SW 1271 (cell line): ENCODE measurements at places on chromosomes 7 and 10.
A peak's percentile ranks its signal among the peaks of the same experiment; 100 is the strongest.

- no peak for DNase-seq
These were observed 1152.2 kb downstream of the XPNPEP1 start for GRCh38 chr10:108771106-108771505.

DNA sequence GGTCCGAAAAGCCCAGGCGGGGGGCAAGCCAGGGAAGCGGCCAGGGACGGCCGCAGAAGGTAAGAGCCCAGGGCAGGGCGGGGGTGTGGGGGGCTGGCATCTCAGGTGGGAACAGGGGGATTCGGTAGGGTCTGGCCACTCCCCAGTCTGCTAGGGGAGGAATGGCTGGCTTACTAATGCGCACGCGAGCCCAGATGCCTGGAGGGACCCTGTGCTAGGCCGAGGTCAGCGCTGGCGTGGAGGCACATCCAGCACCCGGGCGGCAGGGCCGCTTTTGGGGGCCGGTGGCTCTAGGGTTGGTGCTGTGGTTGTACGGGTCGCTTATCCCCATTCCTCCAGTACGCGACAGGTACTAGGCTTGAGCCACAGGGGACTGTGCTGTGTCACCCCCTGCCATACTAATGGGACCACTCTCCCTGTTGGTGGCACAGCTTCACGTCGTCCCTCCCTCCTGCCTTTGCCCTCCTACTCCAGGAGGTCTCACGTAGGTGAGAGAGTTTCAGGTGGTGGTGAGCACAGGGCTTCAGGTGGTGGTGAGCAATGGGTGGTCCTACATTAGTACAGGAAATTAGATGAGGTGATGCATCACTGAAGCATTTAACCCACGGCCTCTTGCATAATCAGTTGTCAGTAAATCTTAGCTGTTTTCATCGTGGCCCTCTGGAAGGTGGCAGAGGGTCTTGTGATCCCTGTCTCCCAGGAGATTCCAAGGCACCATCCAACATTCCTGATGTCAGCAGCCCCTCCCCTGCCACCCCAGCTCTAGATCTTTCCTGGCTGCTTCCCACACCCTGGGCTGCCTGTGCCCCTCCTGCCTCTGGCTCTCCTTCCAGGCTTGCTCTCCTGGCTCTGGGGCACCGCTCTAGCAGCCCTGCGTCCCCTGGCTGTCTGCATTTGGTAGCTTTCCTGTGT lies 971 bp downstream of the AEBP1 start:
- DNase-seq, result peak; percentile 25

DNA sequence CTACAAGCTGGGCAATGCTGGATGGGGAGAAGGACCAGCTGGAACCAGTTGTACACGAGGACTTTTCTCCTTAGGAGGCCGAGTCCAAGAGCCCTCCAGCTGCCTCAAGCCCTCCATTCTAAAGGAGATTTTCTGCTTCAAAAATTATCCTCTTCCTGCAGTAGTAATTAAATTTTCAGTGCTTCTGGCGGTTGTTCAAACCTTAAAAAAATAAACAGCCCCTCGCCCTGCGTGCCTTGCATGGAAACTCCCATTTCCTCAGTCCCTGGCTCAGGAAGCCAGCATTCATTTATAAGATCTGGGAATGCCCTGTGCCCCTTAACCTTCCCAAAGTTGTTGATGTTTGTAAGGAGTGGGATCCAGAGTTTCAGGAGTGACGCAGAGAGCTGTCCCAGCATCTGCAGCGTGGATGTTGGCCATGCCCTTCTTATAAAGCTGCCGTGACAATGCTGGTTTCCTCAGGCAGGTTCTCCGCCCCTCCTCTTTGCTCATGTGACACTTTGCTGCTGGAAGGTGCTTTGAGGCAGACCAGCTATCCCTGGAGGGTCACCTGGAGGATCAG lies 24.0 kb upstream of the ACTR3B start:
- DNase-seq, result no peak

DNA sequence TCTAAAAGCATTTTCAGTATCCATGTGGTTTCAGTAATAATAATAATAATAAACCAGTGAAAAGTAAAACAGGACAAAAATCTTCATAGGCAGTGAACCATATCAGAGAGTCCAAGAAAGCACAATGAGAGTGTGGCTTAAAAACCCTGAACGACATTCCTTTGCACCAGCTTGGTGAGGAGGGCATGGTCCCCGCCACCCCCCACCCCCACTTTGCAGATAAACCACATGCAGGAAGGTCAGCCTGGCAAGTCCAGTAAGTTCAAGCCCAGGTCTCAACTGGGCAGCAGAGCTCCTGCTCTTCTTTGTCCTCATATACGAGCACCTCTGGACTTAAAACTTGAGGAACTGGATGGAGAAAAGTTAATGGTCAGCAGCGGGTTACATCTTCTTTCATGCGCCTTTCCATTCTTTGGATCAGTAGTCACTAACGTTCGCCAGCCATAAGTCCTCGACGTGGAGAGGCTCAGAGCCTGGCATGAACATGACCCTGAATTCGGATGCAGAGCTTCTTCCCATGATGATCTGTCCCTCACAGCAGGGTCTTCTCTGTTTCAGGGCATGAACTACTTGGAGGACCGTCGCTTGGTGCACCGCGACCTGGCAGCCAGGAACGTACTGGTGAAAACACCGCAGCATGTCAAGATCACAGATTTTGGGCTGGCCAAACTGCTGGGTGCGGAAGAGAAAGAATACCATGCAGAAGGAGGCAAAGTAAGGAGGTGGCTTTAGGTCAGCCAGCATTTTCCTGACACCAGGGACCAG lies 172.5 kb downstream of the EGFR start:
- no peak for DNase-seq

DNA sequence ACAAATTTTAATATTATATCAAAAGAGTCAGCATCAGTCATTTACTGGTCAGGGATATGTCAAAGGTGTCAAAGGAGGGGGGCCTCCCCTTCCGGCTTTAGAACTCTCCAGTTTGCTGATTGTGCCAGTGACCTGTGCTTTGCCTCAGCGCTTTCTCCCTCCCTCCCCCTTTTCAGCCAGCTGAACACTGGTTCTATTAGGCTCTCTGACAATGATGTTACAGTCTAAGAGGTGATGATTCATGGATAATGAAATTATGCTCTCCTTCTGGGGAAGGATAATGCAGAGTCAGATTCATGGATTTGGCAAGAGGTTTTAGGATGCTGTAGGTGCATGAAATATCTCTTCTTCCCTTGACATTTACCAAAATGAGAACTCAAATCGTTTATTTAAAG lies 6.1 kb downstream of the LRRTM3 start:
- no peak for DNase-seq

DNA sequence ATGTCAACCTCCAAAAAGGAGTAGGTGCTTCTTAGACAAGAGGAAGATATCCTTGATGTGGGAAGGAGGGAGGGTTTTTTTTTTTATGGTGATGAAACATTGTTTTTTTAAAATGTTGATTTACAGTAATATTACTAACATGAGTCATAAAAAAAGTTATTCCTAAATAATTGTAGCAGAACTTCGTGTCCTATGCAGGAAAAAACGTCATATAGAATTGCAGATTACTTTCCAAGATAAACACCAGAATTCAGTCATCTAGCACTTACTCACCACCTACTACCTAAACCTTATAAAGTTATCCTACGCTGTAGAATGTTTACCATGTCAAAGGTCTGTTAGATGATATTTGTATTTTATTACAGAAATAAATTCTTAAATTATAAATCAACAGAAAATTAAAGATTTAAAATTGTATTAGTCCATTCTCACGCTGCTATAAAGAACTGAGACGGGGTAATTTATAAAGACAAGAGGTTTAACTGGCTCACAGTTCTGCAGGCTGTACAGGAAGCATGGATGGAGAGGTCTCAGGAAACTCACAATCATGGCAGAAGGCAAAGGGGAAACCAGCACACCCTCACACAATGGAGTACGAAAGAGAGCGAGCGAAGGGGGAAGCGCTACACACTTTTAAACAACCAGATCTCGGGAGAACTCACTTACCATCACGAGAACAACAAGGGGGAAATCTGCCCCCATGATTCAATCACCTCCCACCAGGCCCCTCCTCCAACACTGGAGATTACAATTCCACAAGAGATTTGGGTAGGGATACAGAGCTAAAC lies 105.2 kb upstream of the NEBL start:
- DNase-seq, result no peak

DNA sequence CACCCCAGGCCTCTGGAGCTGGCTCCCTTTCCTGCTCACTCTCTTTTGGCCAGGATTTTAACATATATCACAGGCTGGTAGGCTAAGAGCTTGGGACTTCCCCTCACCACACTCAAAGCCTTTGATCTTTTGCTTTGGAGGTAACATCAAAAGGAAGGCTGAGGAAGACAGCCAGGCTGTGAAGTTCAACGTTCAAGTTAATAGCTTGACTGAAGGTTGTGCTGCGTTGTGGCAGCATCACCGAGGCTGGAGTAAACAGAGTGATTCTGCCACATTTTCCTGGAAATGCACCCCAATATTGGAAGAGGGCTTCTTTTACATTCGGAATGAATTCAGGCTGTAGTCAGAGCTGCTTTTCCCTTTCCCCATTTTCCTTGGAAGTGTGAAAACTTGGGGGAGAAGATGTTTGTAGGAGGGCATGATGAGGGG lies 57.3 kb downstream of the TCF7L2 start:
- DNase-seq, result no peak

DNA sequence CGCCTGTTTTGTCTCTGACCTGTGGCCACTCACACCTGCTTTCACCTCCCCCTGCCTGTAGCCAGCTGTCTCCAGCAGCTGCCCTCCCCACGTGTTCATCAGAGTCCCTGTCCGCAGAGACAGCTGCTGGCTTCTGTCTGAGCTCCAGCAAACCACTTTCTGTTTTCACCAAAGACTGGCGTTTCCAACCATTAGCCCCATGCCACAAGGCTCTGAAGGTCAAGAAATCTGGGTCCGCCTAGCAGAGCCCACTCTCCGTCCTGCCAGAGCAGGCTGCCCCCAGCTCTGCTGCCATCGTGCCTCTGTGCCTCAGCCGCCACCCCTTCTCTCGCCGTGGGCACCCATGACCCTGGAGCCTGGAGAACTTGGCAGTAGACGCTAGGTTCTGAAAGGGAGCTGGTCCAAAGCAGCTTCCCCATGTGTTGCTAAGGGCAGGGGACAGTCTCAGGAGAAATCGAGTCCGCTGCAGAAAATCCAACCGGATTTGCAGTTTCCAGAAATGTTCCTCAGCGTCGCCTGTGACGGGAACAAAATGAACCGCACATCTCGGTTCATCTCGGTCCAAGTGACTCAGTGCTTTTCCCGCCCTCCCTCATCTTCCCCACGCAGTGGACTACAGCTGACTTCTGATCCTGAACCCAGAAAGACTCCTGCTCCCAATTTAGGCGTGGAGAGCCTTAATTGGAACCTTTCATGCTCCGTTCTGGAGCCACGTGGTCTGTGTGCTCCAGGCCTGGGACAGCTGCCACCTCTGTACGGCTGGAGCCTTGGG lies 28.0 kb downstream of the TMEM120A start:
- DNase-seq, result no peak

GRCh38 chr10:26860102-26860442 lies 686 bp downstream of the ABI1 start:
- DNase-seq, result peak; percentile 4

DNA sequence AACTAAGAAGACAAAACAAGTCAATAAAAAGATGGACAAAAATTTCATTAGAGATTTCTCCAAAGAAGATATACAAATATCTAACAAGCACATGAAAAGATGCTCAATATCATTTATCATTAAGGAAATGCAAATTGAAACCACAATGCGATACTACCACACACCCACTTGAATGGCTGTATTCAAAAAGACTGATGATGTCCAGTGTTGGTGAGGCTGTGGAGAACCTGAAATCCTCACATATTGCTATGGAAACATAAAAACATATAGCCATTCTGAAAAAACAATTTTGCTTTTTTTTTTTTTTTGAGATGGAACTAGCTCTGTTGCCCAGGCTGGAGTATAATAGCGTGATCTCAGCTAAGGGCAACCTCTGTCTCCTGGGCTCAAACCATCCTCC lies 124.1 kb upstream of the LAMB4 start:
- DNase-seq, result no peak

DNA sequence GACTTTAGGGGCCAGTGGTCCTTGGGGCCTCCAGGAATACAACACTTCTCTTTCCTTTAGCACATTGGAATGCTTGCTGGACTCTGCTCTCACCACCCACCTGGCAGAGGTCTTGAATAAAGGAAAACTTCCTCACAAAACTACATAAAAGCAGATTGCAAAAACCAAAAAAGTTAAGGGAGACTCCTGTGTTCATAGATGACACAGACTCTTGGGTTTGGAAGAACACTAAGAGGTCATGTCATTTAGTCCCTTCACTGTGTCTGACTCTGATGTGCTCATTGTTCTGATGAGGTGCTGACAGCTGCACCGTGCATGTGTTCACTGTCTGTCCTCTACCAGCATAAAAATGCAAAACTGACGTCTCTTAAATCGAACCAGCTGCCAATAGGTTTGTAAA lies 11.4 kb downstream of the BLNK start:
- DNase-seq, result no peak

- DNase-seq, result no peak
These were observed 3.1 kb downstream of the CSTF2T start for GRCh38 chr10:51696251-51696650.

- DNase-seq, result no peak
These were observed 66.7 kb upstream of the ATP6V0A4 start for GRCh38 chr7:138864667-138865066.

DNA sequence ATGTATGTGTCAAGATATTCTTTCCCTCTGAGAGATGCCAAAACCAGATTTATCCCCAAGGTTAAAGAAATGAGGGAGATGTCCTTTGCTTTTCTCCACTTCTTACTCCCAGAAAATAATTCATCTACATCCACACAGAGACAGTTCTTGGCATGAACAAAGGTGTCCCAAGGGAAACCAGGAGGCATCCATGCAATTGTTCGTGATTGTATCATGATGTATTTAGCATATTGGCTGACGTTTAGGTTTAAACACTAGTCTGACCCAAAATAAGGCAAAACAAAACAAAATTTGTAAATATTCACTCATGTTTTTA lies 223.9 kb downstream of the C7orf25 start:
- no peak for DNase-seq

- DNase-seq, result no peak
These were observed 932 bp downstream of the NYAP1 start for GRCh38 chr7:100484673-100485045.

- no peak for DNase-seq
These were observed 164.4 kb downstream of the MDFIC start for GRCh38 chr7:115086146-115086841.

DNA sequence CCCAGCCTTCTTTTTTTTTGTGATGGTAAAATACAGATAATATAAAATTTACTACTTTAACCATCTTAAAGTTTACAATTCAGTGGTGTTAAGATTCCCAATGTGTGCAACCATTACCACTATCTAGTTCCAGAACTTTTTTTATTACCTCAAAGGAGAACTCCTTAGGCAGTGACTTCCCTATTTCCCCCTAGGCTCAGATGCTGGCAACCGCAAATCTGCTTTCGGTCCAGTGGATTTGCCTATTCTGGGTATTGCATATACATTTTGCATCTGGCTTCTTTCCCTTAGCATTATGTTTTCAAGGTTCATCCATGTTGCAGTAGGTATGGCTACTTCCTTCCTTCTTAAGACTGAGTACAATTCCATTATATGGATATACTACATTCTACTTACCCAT lies 56.5 kb downstream of the AFAP1L2 start:
- DNase-seq, result no peak
